ENCODE measurements at places on chromosomes 4 and X. TPM values are rescaled to one million over a fixed set of nuclear protein-coding genes. Genes with fewer than 3 reads are reported as not detected.

The INTS6L gene
- 19.4 TPM for total RNA-seq

The EVC gene
- total RNA-seq: 2.3 TPM

- no peak overlapping the region for H3K4me3 ChIP-seq
- H3K27me3 ChIP-seq: no peaks in the 10 kb centered on the region
- H3K27ac ChIP-seq: no peak overlapping the region
- no peak for DNase-seq
- H3K36me3 ChIP-seq: no peaks in the 10 kb centered on the region
- no peaks in the 10 kb centered on the region for H3K4me1 ChIP-seq
These were observed 22.6 kb downstream of the L1CAM start for GRCh38 chrX:153863251-153863991.

DNA sequence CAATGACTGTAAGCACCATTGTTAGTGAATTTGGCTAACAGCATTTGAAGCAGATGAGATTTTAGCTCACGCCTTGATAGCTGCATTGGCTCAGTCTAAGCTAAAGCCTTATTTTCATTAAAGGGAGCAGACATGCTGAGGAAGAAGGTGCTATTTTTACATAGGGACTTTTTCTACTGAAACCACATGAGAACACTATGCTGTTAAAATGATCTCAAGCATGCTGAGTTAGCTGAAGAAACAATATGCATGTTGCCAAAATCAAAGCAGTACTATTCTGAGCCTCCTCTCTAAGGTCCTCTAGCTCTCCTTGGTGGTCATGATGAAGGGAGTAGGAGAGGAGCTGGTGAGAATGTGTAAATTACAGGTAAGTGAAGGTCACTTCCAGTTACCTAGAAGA is 134.4 kb upstream of the JADE1 start:
- no peak for DNase-seq
- no peak overlapping the region for H3K4me3 ChIP-seq
- H3K27me3 ChIP-seq: no peaks in the 10 kb centered on the region

- H3K4me3 ChIP-seq: no peak overlapping the region
- H3K27me3 ChIP-seq: no peaks in the 10 kb centered on the region
- DNase-seq: no peak
- H3K27ac ChIP-seq: no peak overlapping the region
These were observed 367.3 kb upstream of the CASK start for GRCh38 chrX:42290608-42291007.
